ENCODE measurements at places on chromosomes 4 and X.

DNA sequence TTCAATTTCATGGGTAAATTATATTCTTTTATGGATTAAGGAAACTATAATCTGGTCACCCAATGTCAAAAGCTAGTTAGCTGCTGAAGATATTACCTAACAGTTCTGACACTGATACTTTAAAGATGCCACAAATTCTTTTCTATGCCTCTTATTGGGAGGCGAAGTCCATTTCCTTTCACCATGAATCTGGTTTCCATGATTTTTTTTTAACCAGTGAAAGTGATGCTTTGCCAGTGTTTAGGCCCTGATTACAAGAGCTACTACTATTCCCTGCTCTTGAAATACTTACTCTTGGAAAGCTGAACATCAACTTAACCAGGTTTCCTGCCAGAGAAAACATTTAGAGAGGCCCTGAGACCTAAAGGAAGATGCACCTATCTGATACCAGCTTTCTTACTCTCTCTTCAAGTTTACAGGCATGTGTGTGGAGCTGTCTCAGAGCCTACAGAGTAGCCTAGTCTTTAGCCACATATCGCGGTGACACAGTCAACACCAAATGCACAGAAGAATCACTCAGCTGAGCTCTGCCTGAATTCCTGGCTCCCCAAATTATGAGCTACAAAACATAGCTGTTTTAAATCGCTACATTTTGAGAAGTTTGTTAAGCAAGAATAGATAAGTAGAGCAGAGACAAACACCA lies 1280.8 kb downstream of the PCDH7 start:
- no peak for DNase-seq

DNA sequence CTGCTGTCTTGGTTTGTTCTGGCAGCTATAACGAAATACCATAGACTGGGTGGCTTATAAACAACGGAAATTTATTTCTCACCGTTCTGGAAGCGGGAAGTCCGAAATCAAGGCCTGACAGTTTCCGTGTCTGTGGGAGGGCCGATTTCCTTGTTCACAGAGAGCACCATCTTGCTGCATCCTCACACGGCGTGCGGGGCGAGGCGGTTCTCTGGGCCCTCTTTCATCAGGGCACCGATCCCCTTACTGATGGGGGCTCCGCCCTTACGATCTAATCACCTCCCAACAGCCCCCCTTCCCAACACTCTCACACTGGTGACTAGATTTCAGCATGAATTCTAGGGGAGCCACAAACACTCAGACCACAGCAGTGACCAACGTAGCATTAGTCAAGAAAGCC lies 578.3 kb upstream of the FAT1 start:
- no peak for DNase-seq

- DNase-seq = no peak
Measured at GRCh38 chr4:31955346-31955745, 1235.2 kb downstream of the PCDH7 start.

- DNase-seq = no peak
Measured at GRCh38 chrX:2508648-2509335, 8.0 kb upstream of the DHRSX start.

- DNase-seq = no peak
Measured at GRCh38 chrX:148976571-148977400, 476.4 kb downstream of the AFF2 start.

DNA sequence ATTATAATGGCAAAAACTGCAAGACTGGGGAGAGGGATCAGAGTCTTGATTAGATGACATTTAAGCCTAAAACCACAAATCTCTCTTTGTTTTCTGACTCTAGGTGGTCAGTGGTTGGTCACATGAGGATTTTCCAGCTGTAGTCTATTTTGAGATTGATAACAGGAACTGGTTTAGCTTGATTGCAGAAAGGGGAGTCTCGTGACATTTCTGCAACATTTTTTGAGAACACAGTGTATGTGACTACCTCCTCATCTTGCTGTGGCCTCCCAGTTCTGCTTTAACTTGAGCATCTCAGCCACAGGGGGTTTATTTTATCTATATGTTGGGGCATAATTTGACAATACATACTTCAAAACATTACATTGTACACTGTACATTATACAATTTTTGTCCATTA lies 726.4 kb upstream of the MAGEB2 start:
- DNase-seq = no peak

GRCh38 chrX:150262456-150262855 lies 100.7 kb upstream of the MAMLD1 start:
- no peak for DNase-seq

- no peak for DNase-seq
Measured at GRCh38 chr4:79455216-79455615, 47.2 kb upstream of the GK2 start.

DNA sequence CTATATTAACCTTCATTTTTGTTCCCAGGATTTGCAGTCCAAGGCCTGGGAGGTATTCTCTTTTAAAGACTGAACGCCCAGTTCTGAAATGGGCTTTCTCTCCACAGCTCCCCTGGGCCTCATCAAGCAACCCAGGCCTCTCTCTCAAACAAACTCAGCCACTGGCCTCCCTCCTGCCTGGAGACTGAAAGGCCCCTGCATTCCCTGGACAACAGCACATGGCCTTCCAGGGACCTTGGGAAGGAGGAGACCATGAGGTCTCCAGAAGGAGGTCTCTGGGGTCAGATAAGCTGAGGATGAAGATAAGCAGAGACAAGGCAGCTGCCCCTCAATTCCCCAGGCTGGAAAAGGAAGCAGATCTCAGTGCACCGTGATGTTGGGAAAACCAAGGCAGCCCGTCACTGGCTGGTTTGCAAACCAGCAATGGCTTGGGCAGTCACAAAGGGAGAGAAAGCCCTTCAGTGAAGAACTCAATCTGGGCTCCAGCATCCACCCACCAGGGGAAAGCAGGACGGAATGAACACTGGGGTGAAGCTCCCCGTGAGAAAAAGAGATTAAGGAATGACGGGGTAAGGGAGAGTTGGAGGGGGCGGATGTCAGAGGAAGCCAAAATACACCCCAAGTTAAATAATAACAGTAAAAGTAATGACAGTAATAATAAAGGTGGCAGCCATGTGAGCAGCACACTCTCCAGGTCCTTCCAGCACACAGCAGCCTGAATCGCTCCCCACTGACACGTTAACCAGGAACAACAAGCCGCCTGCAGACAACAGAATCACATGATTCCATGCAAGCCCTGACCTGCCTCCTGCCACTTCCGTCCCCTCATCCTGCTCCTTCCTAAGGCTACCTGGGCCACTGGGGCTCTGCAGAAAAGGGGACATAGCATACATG lies 22.3 kb downstream of the AMOT start:
- DNase-seq = no peak

GRCh38 chrX:95666056-95666455 lies 1018.6 kb upstream of the DIAPH2 start:
- DNase-seq = no peak

DNA sequence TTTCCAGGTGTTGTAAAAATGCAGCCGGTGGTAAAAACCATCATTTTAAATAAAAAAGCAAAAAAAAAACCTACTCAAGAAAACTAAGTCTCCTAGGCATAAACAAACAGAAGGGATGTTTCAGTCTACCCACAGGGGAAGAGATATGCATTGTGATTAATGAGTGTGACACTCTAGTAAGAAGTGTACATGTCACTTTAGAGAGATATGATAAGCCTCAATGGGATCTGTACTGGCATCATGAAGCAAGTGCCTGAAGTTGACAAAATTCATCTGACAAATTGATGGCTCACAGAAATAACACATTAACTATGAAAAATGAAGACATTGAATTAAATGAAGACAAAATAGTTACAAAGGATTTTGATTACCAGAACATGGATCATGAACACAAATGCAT lies 162.7 kb downstream of the NPFFR2 start:
- no peak for DNase-seq

DNA sequence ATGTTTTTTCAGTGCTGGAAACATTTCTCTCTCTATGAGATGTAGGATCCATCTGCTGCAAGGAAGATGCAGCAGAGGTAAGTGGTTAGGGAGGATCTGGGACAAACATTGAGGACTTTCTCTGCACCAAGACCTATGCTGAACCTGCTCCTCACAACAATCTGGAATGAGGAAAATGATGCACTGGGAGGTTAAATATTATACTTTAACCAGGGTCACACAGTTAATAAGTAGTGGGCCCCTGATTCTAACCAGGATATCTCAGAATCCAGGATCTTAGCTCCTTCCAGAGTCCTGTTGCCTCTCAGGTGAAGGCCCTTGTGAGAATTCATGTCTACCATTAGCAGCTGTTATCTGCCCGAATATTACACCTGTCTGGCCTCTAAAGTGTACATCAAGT lies 7.0 kb downstream of the CXCL9 start:
- no peak for DNase-seq

DNA sequence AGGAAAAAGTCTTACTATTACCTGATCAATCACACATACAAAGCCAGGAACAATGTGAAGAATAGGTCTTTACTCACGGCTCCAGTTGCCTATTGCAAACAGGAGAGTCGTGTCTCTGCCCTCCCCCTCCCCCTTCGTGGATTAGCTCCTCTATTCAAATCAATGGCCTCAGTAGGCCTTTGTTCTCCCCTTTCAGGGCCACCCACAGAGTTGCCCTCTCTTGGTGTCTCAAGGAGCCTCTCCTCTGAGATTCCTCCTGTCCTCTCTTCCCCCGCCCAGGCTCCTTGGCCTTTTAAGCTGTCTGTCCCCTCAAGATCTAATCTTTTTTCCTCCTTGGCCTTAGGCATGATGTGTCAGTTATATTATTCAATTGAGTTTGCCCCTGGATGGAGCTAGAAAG lies 107.2 kb upstream of the NALF2 start:
- no peak for DNase-seq

DNA sequence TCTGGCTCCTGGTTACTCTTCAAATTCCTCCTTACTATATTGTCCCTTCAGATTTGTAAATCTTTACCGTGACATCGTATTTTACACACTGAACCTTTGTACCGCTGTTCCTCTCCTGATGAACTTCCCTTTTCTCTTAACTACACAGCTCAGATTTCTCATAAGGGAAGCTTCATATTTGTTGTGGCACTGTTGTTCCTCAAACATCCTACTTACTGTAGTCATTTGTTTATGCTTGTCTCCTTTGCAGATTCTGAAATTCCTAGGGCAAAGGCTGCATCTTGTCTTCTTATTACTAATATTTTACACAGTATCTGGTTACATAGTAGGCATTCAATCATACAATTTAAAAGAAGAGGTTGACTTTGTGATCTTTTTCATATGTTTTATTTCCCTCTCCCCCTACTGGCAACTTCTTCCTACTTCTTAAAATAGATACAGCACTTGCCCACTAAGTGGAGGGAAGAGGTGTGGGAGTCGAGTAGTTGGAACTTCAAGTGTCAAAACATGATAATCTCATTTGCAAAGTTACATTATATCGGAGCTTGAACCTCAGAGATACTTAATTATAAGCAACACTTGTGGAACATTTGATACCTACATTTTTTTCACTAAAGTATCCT lies 50.0 kb downstream of the TET2 start:
- DNase-seq = no peak

DNA sequence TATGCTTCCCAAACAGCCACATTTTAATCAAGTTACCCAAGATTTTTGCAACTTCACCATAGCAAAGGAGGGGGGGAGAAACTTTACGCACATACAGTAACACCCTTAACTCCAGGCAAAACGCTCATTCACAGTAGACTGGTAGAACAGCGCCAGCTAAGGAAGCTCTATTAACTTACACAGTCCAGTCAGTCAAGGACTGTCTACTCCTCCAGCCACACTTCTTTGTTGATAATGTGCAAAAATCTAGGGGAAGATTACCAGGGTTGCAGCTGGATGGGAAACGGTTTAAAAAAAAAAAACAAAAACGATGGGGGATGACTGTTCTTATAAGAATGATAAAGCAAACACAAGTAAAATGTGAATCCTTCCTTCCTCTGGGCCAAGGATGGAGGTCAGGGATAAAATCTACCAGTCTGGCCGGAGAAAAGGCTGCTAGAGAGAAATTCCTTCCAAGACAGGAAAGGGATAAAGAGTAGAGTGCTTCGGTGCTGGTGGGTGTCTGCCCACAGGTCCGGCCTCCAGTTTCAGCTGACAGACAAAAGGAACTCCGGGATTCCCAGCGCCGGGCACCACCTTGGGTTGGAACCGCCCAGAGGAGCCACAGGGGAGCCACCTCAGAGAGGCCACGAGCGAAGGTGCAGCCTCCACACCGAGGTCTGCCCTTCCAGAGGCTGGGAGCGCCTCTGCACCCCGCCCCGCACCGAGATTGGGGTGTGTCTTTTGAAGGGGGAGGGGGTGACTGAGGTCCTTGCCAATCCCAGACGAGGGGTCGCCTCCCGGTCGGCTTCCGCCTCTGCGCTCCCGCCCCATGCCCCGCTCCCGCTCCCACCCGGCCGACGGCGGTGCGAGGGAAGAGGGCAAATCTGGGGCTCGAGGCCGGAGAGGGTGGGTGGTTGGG lies 811 bp downstream of the ANKRD50 start:
- DNase-seq = no peak

GRCh38 chr4:95363966-95364365 lies 184.8 kb downstream of the UNC5C start:
- no peak for DNase-seq

All from stimulated activated CD8-positive, alpha-beta memory T cell treated with anti-CD3 and anti-CD28 coated beads, Interleukin-12 subunit alpha, Interleukin-12 subunit beta, amount 100 ng/mL, for 4 hours (primary cell).